ENCODE measurements at places on chromosomes 12 and 14.

DNA sequence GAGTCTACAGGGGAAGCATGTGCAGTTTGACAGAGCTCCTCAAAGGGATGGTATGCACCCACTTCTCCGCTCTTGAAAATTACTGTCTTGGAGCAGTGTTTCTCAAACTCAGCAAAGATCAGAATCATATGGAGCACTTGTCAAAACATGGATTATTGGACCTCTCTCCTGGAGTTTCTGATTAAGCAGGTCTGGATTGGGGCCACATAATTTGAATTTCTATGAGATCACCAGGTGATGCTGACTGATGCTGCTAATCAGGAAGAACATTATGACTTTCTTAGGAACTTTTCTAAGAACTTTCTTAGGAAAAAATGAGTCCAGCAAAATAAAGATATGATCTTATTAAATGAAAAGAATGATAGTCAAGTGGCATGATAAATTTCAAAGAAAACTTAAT lies 144.3 kb downstream of the CPNE8 start:
- DNase-seq, result no peak

GRCh38 chr12:62252576-62252975 lies 7.6 kb upstream of the USP15 start:
- DNase-seq, result no peak

DNA sequence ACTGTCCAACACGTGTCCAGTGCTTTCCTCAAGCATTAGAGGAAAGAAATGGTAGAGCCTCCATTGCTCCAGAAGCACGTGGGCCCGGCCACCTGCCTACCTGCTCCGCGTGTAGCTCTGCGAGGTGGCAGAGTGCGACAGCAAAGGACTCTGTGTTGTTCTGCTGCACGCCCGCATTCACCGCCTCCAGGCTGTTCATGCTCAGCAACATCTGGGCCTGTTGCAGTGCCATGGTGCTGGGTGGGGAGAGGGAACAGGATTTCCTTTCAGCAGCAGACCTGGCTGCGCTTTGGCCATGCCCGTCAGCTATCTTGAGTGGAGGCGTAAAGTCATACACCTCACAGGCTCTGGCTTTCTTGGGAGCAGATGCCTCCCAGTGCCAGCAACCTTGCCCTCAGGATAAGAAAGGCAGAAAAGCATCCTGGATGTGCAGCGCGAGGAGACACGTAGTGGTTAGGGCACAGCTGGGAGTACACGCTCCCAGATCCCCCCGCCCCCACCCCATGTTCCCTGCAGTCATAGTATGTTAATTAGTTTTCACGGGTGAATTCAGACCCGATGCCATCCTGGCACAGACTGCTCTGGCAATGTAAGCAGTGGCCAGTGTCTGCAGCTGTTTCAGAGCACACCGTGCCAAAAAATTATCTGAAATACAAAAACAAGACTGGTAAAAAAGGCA lies 25.1 kb downstream of the ANAPC5 start:
- no peak for DNase-seq

- no peak for DNase-seq
Measured at GRCh38 chr12:24555730-24556129, 393.2 kb downstream of the BCAT1 start.

- DNase-seq, result no peak
Measured at GRCh38 chr12:62075870-62076269, 184.3 kb upstream of the USP15 start.

DNA sequence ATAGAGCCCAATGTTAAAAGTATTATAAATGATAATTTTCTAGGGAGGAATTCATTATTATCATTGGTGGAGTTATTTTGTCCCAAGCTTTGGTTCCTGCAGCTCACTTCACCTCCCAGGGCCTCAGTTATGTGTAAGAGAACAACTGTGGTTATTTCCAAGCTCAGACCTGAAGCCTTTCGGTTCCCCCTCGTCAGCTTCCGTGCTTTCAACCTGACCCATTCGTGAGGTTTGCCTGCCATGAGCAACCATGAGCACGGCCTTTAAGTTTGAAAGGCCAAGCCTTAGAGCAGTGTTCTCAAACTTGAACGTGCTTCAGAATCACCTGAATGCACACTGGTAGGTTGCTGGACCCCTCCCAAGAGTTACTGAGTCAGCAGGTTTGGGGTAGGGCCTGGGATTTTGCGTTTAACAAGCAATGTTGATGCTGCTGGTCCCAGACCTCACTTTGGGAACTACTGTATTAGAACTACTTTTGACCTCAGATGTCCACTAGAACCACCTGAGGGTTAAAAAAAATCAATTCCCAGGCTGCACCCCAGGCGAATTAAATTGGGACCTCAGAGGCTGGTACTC lies 133.0 kb upstream of the PRMT8 start:
- DNase-seq, result no peak
